ENCODE measurements at places on chromosomes 7 and 10. TPM values are rescaled to one million over a fixed set of nuclear protein-coding genes. Genes with fewer than 3 reads are reported as not detected.

Gene NKX1-2
- total RNA-seq, result 2.4 TPM

Gene EBF3
- 2.8 TPM for total RNA-seq

Gene ITIH5
- total RNA-seq, result 5.3 TPM

Gene GSAP
- total RNA-seq, result 0.72 TPM

DNA sequence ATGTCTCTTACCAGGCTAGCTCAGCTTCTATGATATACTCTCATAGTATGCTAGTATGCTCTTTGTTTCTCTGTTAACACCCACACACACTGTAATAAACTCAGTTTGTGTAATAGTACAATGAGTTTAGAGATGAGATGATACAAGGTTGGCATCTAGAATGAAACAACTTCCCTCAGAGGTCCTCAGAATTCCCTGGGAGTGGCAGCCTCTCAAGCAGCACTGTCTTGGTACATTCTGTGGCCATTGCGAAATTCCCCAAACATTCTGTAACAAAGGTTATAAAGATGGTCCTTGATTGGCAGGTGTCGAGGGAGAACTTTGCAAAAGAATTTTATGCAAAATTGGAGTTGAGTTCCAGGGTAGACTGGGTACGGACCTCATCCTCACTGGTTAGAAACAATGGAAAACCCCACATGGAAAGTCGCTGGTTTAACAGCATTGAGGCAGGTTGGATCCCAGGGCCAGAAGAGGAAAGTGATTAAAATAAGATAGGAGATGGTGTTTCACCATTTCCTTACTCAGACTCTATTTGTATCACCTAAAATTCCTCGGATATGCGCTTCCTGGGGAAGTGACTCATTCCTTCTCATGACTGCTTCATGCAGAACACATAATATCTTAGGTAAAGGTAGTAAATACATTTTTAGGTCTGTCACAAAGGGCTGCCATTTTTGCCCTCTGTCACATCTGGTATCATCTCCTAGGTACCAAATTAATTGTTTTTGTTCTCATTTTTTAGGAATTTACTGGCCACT is 657.8 kb downstream of the SORCS1 start:
- no peak for DNase-seq

GRCh38 chr7:45647967-45648670 is 74.0 kb downstream of the ADCY1 start:
- peak; percentile 21 for DNase-seq

DNA sequence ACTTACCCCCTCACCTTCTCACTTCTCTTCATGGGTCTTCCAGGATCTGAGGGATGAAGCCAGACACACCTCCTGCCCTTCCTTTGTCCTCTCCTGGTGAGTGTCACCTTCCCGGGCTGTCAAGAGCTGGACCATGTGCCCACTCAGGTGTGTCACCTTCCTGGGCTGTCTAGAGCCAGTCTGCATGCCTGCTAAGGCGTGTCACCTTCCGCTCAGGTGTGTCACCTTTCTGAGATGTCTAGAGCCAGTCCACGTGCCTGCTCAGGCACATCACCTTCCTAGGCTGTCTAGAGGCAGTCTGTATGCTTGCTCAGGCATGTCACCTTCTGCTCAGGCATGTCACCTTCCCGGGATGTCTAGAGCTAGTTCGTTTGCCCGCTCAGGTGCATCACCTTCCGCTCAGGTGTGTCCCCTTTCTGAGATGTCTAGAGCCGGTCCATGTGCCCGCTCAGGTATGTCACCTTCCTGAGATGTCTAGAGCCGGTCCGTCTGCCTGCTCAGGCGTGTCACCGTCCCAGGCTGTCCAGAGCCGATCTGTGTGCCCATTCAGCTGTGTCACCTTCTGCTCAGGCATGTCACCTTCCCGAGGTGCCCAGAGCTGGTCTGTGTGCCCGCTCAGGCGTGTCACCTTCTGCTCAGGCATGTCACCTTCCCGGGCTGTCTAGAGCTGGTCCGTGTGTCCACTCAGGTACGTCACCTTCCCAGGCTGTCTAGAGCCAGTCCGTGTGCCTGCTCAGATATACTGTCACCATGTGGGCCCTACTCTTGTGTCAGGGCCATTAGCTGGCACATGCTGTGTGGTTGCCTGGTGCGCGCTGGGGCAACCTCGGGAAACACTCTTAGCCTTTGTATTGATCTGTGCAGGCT is 245.3 kb downstream of the EBF3 start:
- peak; percentile 39 for DNase-seq

GRCh38 chr7:129617178-129617577 is 5.7 kb downstream of the NRF1 start:
- DNase-seq, result no peak

- no peak for DNase-seq
Measured at GRCh38 chr7:12757443-12757842, 70.0 kb downstream of the ARL4A start.

DNA sequence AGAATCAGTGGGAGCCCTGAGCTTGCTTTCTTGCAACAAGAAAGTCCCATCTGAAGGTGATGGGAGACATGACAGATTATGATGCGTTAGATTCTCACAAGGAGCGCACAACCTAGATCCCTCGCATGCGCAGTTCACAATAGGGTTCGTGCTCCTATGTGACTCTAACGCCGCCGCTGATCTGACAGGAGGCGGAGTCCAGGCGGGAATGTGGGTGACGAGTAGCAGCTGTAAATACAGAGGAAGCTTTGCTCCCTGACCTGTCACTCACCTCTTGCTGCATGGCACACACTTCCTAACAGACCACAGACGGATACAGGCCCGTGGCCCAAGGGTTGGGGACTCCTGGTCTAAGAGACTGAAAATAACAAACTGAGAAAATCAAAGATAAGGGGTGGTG is 1163.4 kb upstream of the AUTS2 start:
- DNase-seq, result no peak

- no peak for DNase-seq
Measured at GRCh38 chr7:2214636-2215035, 18.1 kb downstream of the MAD1L1 start.

DNA sequence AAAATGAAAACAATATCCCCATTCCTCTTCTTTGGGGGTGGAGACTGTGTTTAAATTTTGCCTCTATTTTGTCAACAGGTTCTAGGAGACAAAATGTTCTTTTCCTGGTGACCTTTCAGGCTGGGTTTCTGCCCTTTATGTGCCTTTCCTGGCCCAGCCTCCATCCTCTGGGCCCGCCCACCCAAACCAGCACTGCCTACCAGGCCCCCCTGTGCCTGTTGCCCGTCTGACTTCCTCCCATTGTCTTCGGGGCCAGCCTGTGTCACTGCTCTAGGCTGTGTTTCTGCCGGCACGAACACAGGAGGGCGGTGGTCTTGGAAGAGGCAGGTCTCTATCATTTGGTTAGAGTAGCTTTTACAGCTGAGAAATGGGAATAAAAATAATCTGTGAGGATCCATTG is 13.9 kb downstream of the TSPAN14 start:
- peak; percentile 93 for DNase-seq

Data from endodermal cell (in vitro differentiated cells).